ENCODE measurements at places on chromosomes 3 and 15. TPM values are rescaled to one million over a fixed set of nuclear protein-coding genes. Genes with fewer than 3 reads are reported as not detected.

The GOLGA6L9 gene
- 6.7 TPM for total RNA-seq

The TGM4 gene
- total RNA-seq, result not detected

DNA sequence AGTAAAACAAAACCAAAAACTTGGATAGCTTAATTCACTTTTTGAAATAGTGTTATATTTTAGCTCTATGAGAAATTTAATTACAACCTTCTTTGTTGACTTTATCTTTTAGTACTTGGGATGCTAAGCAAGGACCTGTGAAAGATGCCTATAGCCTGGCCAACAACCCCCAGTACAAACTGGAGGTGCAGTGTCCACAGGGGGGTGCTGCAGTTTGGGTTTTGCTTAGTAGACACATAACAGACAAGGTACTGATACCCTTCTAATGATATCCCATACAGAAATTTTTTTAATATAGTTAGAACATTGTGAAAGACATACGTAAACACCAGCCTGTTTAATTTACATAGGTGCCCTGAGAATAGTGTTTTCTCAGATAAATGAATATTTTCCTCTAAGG, 35.3 kb downstream of the CAPN7 start:
- no peak overlapping the region for H3K27ac ChIP-seq
- H3K36me3 ChIP-seq, result peaks cover 14% of the 10 kb centered on the region
- peaks cover 10% of the 10 kb centered on the region for H3K4me1 ChIP-seq
- H3K4me3 ChIP-seq, result no peak overlapping the region
- no peaks in the 10 kb centered on the region for H3K27me3 ChIP-seq
- DNase-seq, result no peak

GRCh38 chr3:106792716-106793115, 584.5 kb upstream of the CCDC54 start:
- no peaks in the 10 kb centered on the region for H3K36me3 ChIP-seq
- no peaks in the 10 kb centered on the region for H3K27me3 ChIP-seq
- no peak overlapping the region for H3K27ac ChIP-seq
- no peak overlapping the region for H3K4me3 ChIP-seq

DNA sequence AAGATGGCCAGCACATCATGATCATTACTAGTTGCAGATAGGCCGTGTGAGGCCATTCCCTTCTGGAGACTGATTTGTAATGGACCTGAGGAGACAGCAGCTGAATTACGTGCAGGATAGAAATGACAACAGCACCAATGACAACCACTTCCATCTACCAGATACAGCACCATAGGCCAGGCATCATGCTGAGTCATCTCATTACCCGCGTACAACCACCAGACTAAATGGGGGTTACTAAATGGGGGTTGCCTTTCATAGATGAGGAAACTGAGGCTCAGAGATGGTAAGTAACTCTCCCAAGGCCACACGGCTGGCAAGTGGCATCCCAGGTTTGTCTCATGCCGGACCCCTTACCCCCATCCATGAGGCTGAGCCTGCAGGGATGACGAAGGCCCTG, 32.8 kb upstream of the FAM107A start:
- no peak overlapping the region for H3K27ac ChIP-seq
- H3K27me3 ChIP-seq, result peaks cover 16% of the 10 kb centered on the region
- no peaks in the 10 kb centered on the region for H3K36me3 ChIP-seq

DNA sequence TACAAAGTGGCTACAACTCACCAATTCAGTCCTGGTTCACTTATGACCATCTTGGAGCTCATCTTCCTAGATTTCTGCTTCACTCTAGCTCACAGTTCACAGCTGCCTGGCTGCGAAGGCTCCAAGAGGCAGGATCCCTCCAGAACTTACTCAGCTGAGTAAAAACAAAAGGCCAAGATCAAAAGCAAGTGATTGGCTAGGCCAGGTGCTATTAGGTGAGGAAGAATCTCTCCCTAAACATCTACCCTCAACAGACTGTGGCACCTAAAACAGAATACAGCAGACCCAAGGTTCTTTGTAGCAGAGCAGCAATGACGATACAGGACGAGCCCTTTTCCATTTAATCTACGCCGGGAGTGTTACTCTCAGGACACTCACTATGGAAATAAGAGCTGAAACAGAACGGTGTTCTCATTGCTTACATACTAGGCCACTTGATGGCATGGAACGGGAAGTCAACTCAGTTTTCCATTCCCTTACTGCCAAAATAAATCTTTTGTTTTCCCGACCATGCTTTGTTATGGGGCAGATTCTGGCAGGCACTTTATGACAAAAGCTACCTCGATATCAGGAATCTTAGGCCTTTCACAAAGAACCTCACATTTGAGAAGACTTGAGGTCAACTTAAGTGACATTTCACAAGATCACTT, 901 bp downstream of the ICE2 start:
- peak overlapping the region; percentile 99 for H3K4me3 ChIP-seq
- no peaks in the 10 kb centered on the region for H3K27me3 ChIP-seq
- no peak for DNase-seq
- H3K4me1 ChIP-seq, result peaks cover 32% of the 10 kb centered on the region
- peak overlapping the region; percentile 96 for H3K27ac ChIP-seq

DNA sequence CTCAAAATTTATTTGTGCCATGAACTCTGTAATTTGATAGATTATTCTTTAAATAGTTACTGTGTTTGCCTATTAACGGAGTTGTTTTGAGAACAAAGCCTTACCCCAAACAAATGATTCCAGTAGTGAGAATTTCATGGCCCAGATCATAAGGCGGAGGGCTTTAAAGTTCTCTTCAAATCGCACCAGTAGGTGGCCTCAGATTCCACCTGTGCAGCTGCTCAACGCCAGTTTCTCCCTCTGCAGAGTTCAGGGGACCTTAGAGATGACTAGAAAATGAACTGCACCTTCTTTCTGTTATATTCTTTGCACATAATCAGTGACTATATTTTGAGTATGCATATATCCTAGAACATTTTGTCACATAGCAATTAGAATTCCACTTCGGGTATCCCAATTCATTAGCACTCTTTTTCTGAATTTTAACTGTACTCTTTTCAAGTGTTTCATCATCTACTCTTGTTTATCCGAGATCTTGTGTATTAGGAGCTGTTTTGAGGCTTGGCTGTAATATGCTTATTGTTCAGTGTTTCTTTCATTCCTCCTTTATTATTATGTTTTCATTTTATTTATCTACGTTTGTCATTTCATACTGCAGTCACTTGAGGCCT, 232.6 kb upstream of the CHRM5 start:
- peaks cover 8% of the 10 kb centered on the region for H3K4me1 ChIP-seq
- no peak for DNase-seq
- H3K27ac ChIP-seq, result no peak overlapping the region
- H3K36me3 ChIP-seq, result no peaks in the 10 kb centered on the region
- no peak overlapping the region for H3K4me3 ChIP-seq
- no peaks in the 10 kb centered on the region for H3K27me3 ChIP-seq

DNA sequence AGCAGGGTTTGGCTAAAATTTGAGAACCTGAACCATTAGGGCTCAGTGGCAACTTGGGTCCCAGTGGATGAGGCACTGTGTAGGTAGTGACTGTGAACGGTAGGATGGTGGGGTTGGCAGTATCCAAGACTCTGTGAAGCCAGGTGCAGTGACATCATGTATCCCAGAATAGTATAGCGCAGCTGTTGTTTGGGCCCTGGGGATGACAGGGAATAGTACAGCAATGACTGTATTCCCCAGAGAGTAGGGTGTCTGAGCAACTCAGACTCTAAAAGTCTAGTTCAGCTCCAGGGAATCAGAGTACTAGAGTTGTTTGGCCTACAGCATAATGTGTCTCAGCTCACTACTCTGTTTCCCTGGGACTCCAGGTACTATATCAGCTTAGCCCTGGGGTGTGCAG, 20.7 kb upstream of the PPP2R3A start:
- H3K36me3 ChIP-seq, result peaks cover 2% of the 10 kb centered on the region
- no peaks in the 10 kb centered on the region for H3K4me1 ChIP-seq
- no peak for DNase-seq
- H3K27ac ChIP-seq, result no peak overlapping the region

DNA sequence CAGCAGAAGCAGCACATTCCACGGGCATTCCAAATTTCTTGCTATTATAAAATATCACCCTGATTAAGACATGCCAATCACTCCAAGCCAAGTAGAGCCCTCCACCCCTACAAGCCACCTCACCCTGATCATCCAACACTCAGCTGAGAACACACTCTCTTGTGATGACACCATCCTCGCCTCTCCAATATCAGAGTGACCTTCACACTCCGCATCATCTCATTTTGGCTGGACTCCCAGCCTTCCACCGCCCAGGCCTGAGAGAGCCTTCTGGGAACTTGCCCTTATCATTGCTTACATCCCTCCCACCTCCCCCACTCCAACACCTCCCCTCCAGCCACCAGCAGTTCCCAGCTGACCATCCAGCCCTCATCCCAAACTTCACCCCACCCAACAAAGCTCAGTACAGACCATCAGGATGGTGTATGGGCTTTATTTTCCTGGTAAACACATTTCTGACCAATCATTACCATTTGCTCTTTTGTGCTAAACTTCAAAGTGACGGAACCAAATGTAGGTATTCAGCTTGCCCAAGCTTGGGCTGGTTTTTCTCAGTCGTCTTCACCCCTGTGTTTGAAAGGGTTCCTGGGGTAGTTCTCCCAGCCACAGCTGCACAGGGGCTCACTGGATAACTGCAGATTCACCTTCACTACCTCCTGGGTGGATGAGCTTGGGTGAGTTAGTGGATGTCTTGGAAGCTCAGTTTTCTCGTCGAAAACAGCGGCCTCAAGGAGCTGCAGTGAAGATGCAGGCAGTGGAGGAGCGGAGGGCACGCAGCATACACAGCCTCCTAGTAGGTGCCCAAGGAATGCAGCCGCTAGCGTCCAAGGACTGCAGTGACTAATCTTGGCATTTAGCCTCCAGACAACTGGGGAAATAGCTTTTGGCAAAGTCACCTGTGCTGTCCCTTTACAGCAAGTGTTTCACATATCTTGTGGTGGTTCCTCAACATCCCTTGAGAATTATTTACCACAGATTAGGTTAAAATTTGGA, 115.1 kb downstream of the LIPC start:
- no peak for DNase-seq
- H3K36me3 ChIP-seq, result no peaks in the 10 kb centered on the region
- no peaks in the 10 kb centered on the region for H3K27me3 ChIP-seq
- peaks cover 55% of the 10 kb centered on the region for H3K4me1 ChIP-seq
- peak overlapping the region; percentile 24 for H3K4me3 ChIP-seq

GRCh38 chr3:171841620-171842000, 1.5 kb upstream of the TMEM212 start:
- H3K4me3 ChIP-seq, result no peak overlapping the region
- H3K27me3 ChIP-seq, result peaks cover 11% of the 10 kb centered on the region
- H3K36me3 ChIP-seq, result no peaks in the 10 kb centered on the region
- peaks cover 12% of the 10 kb centered on the region for H3K4me1 ChIP-seq
- no peak overlapping the region for H3K27ac ChIP-seq
- no peak for DNase-seq

GRCh38 chr3:55362210-55362960, 124.7 kb downstream of the WNT5A start:
- H3K27ac ChIP-seq, result no peak overlapping the region
- H3K4me3 ChIP-seq, result no peak overlapping the region
- no peaks in the 10 kb centered on the region for H3K27me3 ChIP-seq
- no peaks in the 10 kb centered on the region for H3K4me1 ChIP-seq

DNA sequence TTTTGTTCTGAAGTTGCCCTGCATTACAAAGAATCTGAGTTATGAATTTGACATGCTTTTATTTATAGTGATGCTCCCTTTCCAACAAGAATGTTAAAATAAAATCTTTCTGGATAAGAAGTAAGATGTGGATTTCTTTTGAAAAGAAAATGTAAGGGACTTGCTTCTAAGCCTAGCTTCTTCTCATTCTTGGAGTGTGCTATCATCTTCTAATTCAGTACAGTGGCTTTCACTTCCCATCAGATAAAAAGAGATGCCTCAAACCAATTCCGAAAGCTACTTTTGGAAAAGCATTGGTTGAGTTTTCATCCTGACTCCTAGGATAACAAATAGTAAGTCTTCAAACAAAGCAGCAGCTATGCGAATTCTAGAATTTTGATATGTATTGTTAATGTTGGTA, 197.0 kb upstream of the ZPLD1 start:
- peaks cover 21% of the 10 kb centered on the region for H3K27me3 ChIP-seq
- H3K36me3 ChIP-seq, result no peaks in the 10 kb centered on the region
- no peak overlapping the region for H3K27ac ChIP-seq
- H3K4me1 ChIP-seq, result no peaks in the 10 kb centered on the region
- no peak for DNase-seq

DNA sequence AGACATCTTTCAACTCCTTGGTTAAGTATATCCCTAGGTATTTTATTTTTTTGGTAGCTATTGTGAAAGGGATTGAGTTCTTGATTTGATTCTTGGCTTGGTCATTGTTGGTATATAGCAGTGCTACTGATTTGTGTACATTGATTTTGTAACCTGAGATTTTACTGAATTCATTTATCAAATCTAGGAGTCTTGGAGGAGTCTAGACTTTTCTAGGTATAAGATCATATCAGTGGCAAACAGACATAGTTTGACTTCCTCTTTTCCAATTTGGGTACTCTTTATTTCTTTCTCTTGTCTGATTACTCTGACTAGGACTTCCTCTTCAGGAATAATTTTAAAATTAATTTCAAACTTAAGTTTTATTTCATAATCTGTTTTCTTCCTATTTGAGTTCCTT, 125.2 kb downstream of the OCA2 start:
- H3K4me3 ChIP-seq, result no peak overlapping the region
- H3K4me1 ChIP-seq, result no peaks in the 10 kb centered on the region
- DNase-seq, result no peak

DNA sequence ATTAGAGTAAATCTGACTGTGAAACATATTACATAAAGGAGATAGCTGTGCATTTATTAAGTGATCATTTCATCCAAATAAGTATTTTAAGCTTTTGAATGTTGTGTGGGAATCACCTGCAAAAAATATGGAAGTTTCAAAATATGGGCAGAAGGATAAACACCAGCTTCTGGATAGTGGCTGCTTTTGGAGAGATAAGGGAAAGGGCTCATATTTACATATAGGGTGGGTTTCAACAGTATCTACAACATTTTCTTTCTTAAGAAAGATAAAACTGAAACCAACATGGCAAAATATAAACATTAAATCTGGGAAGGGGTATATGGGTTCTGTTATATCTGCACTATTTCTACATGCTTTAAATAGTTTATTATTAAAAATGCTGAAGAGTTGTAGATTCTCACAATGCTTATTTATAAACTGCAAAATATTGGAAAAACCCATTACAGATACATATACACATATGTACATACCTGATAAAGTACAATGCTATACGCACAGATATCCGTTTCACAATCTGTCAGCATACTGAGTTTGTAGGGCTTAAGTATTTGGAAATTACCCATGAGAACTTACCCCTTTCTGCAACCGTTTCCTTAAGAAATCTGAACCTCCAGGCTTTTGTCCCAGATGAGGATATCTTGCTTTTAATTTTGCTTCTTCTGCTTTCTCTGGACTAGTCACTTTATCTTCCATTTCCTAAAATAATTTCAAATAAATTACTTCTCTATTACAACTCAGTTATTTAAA, 12.1 kb downstream of the ARPP19 start:
- DNase-seq, result no peak
- H3K4me3 ChIP-seq, result no peak overlapping the region
- H3K27ac ChIP-seq, result peak overlapping the region; percentile 54
- H3K27me3 ChIP-seq, result no peaks in the 10 kb centered on the region
- H3K36me3 ChIP-seq, result peaks cover 10% of the 10 kb centered on the region

GRCh38 chr15:88312941-88313579, 56.5 kb upstream of the NTRK3 start:
- no peak for DNase-seq
- H3K27ac ChIP-seq, result no peak overlapping the region
- no peaks in the 10 kb centered on the region for H3K4me1 ChIP-seq
- H3K36me3 ChIP-seq, result no peaks in the 10 kb centered on the region
- H3K27me3 ChIP-seq, result peaks cover 21% of the 10 kb centered on the region

- H3K27ac ChIP-seq, result peak overlapping the region; percentile 74
- H3K36me3 ChIP-seq, result no peaks in the 10 kb centered on the region
Measured at GRCh38 chr3:17035966-17036365, 151.2 kb downstream of the PLCL2 start.

GRCh38 chr3:16236856-16237393, 27.8 kb downstream of the DPH3 start:
- no peaks in the 10 kb centered on the region for H3K36me3 ChIP-seq
- H3K27me3 ChIP-seq, result no peaks in the 10 kb centered on the region
- H3K4me1 ChIP-seq, result peaks cover 6% of the 10 kb centered on the region
- H3K4me3 ChIP-seq, result no peak overlapping the region
- DNase-seq, result no peak

Measured in natural killer cell treated with Interleukin-12 subunit alpha and Interleukin-12 subunit beta and Interleukin-15 and Interleukin-18, amount 100 ng/mL, for 72 hours (primary cell).